Foreskin fibroblast (primary cell): ENCODE measurements at places on chromosomes 12 and 14.

GRCh38 chr12:49019443-49020324, 1.1 kb upstream of the PRKAG1 start:
- DNase-seq = peak; percentile 19

DNA sequence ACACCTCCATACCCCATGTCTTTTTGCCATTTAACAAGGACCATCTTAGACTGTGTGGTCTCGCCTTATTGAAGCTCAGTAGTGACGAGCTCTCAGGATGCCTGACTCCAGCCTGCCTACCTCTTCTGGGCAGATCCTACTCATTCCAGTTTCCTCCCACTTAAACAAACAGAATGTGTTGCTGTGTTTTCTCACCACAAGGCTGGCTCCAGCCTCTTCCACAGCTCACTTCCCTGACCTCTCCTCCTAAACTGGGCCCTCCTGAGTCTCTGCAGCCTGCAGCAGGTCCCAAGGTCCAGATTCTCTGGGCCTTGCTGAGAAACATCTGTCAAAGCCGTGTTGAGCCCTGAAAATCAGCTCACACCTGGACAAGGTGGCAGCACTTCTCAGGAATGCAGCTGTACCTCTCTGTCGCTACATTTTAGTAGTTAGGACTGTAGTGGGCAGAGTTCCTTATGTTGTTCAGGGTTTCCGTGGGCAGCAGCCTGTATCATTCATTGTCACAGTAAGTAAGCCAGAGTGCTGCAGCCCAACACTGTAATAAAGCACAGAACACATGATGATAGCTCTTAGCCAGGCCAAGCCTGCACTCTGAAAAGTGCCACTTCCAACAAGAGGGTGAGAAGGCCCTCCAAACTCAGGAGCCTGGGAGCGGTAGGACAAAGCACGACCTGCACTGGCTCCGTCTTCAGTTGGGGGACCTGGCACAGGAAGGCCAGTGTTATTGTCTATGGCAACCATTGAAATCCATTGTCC, 68.5 kb downstream of the NKX2-1 start:
- DNase-seq = no peak

DNA sequence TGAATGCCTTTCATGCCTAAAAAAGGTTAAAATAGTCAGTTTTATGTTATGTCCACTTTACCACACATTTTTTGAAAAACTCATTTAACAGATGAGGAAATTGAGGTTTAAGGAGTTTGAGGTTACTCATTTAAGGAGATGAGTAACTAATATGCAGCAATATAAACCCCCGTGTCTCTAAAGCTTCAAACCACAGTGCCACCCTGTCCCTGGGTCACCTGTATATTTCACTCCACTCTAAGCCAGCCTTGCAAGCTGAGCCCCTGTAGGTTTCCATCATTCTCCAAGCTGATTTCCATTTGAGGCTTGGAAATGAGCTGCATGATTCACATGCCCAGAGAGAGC, 64.4 kb downstream of the NUAK1 start:
- DNase-seq = no peak

- no peak for DNase-seq
Observed at GRCh38 chr12:647385-648085, 15.7 kb downstream of the NINJ2 start.

DNA sequence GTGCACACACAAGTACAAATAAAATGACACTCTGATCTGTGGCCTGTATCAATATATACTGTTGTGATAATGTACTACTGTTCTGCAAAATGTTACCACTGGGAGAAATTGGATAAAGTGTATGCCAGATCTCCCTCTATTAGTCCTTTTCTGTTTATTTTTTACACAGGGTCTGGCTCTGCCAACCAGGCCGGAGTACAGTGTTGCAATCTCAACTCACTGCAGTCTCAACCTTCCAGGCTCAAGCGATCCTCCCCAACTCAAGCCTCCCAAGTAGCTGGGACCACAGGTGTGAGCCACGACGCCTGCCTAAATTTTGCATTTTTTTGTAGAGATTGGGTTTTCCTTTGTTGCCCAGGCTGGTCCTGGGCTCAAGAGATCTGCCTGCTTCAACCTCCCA, 1.9 kb downstream of the NT5DC3 start:
- no peak for DNase-seq

- peak; percentile 78 for DNase-seq
Observed at GRCh38 chr12:124898200-124898922, 16.1 kb downstream of the UBC start.

GRCh38 chr12:132162508-132163031, 18.3 kb downstream of the NOC4L start:
- peak; percentile 79 for DNase-seq

- no peak for DNase-seq
Observed at GRCh38 chr14:55910601-55911243, 207.5 kb upstream of the PELI2 start.

GRCh38 chr12:95922231-95922630, 20.2 kb downstream of the CCDC38 start:
- DNase-seq = peak; percentile 34

DNA sequence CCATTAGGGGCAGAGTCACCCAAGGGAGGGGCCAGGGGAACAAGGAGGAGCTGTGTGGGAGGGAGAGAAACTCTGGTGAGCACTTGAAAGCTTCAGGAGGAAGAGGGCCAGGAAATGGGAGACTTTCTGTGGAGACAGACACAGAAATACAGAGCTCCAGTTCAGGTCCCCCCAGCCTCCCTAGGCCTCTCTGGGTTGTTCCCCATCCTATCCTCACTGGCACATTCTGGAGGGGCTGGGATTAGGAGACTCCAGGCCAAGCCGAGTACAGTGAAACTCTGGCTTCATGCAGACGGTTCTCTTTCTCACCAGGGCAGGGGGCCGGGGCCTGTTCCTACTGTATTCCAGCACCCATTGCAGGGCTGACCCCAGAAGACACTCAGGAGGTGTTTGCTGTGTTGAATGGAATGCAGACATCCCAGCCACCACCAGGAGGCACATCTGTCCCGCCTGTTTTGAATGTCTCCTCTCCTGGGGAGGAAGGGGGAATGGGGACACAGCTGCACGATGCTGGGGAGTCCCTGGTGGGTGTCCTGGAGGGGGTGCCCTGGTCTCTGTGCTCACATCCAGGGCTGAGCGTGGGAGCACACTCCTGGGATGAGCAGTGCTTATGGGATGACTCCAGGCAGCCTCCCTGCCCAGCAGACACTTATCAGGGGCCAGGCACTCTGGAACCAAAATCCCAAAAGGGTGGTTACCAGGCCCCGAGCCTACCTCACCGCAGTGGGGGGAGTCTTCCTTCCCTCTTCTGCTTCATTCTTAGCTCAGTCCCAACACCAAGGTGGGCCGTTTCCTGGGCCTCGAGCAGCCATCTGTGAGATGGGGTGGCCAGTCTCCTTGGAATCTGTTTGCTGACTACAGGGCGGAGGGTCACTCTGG, 5.5 kb upstream of the KRT84 start:
- DNase-seq = no peak

DNA sequence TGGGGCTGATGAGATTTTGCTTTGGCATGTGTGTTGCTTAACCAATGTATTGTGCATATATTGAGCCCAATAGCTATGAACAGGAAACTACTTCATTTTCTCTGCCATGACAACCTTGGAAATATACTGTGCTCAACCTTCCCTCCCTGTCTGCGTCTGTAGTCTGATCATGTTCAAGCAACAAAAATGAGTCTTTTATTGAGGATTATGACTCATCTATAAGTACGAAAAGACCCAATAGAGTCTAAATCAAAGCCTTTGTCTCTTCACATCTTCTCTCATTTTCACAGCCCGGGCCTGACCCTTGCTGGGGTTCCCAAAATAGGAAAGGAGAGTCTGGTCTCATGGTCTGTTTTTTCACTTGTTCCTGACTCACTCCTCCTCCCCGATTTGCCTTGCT, 158.2 kb downstream of the CAND1 start:
- DNase-seq = no peak

DNA sequence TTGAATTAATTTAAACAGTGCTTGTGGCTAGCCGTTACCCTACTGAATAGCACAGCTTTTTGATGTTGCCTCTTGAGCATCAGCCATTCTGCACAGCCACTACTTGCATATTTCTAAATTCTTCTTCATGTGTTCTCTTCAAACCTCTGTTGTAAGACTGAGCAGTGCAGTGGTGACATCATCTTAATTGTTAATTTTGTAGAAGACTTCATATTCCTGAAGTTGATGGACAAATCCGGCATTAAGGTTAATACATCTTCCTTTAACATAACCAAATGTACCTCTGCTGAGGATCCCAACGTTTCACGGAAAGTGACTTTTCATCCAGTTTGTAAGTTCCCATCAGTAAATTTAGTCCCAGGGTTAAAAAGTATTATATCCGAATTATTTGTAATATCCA, 25.6 kb downstream of the SENP1 start:
- DNase-seq = peak; percentile 13

DNA sequence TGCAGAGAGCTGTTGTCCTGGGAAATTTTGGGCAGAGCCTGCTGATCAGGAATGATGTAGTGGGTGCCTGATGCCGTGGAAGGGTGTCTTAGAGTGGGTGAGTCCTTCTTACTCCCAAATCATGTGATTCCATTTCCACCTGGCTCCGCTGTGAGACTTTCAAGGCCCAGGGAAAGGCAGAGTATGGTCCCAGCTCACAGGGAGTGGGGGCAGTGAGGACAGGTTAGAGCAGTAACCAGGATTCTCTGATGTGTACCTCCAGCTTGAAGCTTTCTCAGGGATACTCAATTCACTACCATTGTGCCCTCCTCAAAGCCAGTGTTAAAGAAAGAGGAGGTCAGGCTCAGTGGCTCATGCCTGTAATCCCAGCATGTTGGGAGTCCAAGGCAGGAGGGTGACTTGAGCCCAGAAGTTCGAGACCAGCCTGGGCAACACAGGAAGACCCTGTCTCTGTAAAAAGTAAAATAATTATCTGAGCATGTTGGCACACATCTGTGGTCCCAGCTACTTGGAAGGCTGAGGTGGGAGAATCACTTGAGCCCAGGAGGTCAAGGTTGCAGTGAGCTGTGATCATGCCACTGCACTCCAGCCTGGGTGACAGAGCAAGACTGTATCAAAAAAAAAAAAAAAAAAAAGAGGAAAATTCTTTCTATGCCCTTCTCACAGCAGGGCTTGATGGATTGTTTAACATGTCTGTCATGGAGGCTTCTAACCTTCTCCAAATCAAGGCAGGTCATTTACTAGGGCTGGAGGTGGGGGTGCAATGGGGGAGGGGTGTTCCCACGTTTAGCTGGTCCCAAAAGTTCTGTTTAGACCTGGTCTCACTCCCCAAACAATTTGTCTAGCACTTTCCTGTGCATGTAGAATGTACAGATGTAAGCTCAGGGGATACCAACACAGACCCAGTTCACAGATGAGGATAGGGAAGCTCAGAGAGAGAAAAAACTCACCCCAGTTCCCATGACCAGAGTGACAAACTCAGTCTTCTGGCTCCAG, 12.5 kb upstream of the IQSEC3 start:
- DNase-seq = no peak

GRCh38 chr14:33332497-33332896, 393.8 kb downstream of the NPAS3 start:
- DNase-seq = no peak

DNA sequence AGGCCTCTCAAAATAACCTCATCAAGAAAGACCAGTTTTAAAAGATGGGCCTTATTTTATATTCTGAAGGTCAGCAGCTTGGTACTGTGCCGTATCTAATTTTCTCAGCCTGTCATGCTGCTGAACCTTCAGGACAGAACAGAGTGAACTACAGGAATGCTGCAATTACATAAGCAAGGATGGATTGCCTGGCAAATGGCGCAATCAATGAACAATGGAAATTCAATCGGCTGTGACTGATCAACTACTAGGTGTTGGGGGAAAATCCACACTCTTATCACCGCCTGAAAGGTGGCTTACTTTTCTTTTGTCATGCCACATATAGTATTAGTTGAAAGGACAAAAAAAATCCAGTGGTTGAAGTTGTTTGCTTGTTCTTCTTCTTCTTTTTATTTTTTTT, 8.5 kb downstream of the ACSS3 start:
- no peak for DNase-seq

DNA sequence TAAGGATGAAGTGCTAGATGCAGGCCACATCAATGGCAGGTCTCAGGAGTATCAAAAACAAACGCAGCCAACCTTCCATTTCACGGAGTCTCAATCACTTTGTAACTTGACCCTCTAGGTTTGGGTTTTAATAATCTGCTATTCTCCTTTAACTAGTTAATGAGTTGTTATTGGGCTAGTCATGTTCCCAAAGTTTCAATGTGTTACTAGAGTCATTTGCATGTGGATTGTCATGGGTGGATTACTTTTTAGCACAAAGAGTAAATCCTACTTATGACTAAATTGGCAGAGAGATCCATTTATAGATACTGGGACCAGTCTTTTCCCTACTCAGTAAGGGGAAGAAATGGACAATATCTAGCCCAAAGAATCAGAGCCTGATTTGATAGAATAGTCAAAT, 151.0 kb downstream of the BCAT1 start:
- no peak for DNase-seq

- DNase-seq = no peak
Observed at GRCh38 chr14:79573486-79573885, 637.8 kb downstream of the DIO2 start.

- DNase-seq = no peak
Observed at GRCh38 chr12:27252934-27253333, 8.8 kb downstream of the STK38L start.

GRCh38 chr12:4115570-4115969, 158.0 kb upstream of the CCND2 start:
- DNase-seq = no peak

DNA sequence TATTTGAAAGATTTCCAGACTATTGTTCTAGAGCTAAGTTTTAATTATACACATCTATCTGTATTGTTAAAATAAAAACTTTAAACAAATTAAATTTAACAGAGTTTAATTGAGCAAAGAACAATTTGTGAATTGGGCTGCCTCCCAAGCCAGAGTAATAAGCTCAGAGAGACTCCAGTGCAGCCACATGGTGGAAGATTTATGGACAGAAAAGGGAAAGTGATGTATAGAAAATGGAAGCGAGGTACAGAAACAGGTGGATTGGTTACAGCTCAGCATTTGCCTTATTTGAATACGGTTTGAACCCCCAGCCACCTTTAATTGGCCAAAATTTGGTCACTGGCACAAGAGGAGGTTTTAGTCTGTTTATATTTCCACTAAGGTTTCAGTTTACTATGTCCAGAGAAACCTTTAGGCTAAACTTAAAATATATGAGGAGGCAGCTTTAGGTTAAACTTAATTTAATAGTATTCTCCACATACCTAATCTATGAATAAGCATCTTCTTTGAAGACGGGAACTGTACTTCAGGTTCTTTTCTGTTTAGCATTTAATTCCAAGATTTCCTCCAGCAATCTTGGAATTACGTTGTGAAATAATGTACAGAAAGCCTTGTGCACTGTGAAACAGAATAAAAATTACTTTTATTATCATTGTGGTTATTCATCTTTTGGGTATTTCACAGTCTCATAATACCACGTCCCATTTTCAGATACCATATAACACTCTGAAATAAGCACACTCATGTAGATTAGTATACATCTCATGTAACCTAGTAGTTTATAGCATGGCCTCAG, 19.4 kb downstream of the SRGAP1 start:
- DNase-seq = no peak

- no peak for DNase-seq
Observed at GRCh38 chr12:11723993-11724392, 74.5 kb downstream of the ETV6 start.

- DNase-seq = peak; percentile 69
Observed at GRCh38 chr14:69996216-69996615, 117.0 kb downstream of the SMOC1 start.
